ENCODE measurements at places on chromosomes 4 and X.

- no peak for DNase-seq
These were observed 4.4 kb downstream of the PLAC1 start for GRCh38 chrX:134653835-134654234.

- peak; percentile 52 for DNase-seq
These were observed 15.3 kb downstream of the CPZ start for GRCh38 chr4:8607603-8608481.

DNA sequence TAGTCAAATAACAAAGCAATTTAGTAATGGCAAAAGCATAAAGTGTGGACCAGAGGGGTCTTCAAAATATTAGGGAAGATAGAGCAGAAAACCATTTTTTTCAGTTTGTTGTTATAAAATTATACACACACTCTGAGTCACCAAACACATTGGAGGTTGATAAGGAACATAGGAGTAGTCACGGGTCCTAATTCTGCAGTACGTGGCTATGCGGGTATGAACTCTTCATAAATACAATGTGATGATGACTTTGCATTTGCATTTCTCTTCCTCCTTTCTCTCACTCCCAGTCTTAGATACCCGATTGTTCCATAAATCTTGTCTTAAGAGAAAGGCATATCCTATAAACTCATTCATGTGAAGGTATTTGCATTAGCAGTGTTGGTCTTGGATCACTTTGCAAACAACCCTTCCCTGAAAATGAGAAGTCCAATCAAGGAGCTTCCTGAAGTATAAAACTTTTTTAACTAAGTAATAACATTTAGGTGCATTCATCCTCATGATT is 223.6 kb downstream of the PALLD start:
- DNase-seq, result no peak

- DNase-seq, result no peak
These were observed 68.4 kb upstream of the ETNPPL start for GRCh38 chr4:108831291-108831690.

DNA sequence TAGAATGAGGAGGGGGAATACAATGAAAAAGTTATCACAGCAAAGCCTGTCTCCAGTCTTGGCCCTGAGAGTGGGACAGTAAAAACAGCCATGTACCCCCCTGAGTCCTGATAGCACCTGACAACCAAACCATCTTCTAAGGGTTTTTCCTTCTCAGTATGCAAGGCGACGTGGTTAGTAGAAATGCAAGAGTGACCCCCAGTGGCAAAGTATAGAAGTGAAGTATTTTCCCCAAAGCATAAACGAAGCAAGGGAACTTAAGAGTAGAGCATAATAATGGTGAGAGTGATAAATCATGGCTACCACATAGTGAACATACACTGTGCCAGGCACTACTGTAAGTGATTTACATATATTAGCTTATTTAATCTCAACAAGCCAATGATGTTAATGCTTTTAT is 52.8 kb downstream of the FAM47C start:
- no peak for DNase-seq

DNA sequence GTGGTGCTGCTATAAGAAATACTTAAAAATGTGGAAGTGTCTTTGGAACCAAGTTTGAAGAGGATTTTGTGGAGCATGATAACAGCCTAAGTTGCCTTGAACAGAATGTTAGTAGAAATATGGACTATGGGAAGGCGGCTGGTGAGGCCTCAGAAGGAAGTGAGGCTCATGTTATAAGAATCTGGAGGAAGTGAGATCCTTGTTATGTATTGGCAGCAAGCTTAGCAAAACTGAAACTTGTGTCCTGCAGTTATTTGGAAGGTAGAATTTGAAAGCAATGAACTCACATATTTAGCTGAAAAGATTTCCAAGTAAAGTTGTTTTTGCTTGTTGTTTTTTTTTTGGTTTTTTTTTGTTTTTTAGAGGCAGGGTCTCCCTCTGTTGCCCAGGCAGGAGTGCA is 13.6 kb upstream of the MED14 start:
- DNase-seq, result no peak

- DNase-seq, result no peak
These were observed 151.5 kb downstream of the CENPC start for GRCh38 chr4:67393699-67394281.

DNA sequence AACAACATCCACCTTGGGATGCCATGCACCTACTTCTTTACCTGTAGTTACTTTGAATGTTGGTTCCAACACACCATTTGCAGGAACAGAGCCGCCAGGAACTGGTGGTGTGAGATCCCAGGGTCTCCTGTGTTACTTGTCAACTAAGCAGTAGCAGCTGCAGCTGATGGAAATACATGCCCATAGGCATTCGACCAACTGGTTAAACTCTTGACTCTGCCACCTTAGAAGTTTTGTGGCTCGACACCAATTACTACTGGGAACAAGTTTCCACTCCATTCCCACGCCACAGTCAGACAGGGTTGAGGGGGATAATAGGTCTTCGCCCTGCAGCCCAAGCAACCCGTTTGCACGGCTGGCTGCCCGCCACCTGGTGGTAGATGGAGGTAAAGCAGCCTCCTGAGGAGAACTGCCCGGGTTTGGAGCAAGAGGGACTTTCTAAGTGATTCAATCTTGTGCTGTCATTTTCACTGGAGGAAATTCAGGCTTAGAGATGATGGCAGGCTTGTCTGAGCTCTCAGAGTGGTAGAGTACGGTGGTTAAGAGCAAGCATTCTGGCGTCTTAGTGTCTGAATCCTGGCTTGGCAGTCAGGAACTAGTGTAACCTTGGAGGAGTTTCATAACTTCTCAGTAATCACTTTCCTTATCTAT is 119.1 kb upstream of the TRIM2 start:
- peak; percentile 70 for DNase-seq

GRCh38 chrX:110114260-110114776 is 111.4 kb downstream of the TMEM164 start:
- no peak for DNase-seq

DNA sequence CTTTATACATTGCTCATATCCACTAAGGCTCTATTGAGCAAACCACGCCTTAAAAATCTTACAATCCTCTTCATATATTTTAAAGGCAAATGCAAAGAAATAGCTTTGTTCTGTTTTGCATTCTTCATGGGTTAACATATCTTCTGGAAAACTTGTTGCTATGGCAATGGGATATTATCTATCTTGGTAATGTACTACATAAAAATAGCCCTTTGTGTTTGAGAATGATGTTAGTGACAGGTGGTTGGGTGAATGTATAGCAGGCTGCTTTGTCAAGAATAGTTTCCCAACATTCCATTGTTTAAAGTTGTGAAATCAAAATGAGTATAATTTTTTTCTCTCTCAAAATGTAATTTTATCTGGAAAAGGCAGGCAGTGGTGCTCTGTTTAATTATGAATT is 16.8 kb downstream of the REPS2 start:
- DNase-seq, result no peak

DNA sequence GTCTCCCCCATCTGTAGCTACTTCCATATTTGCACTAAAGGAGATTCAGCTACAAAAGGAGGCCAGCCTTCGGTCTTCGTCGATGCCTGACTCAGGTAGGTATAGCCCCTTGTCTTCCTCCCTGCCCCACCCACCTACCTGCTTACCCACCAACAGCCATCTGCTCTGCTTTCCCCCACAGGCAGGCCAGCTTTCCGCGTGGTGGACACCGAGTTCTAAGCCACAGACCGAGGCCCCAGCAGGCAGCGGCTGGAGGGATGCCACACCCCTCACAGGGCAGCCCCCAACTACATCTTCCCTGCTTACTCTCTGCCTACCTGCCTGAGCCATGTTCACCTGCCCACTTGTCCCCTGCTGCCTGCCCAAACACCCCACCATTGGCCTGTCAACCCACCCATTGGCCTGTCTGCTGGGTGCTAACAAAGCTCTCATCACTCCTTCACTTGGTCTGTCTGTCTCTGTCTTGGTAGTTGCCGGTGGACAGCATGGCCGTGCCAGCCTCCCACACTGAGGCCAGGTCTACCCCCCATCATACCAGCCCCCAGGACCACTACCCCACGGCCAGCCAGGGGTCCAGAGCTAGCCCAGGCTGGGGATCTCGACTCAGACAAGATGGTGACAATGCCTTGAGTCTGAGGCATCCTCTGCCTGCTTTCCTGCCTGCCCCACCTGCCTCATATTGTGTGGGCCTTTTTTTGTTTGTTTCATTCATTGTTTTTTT is 4.1 kb upstream of the USP11 start:
- DNase-seq, result no peak

DNA sequence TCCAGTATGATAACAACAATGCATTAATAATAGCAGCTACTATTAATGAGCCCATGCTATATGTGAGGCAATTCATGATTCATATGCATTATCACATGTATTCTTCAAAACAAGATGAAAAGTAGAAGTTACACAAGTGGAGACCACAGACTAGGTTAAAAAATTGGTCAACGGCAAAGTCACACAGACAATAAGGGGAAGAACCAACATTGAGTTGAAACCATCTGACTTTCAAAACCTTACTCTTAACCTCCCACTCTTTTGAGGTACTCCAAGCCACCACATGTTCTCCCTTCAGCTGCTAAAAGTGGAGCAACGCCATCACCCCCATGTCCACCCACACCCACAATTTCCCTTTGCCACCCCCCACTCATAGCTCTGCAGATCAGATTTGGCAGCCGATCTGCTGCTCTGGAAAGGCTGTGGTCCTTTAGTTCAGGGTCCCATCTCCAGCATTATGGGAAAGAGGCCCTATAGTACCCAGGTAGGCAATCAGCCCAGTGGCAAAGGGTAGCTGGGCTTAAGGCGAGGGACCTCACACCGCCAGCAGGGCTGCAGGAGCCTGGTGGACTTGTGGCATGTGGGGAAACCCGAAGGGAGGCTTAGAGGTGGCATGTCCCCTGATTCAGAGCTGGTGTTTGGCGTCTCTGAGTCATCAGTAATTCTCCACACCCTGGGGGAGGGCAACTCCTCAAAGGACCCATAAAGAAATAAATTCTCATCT is 33.5 kb upstream of the CYBB start:
- peak; percentile 27 for DNase-seq

- no peak for DNase-seq
These were observed 350.9 kb downstream of the RPA4 start for GRCh38 chrX:97234471-97235081.

DNA sequence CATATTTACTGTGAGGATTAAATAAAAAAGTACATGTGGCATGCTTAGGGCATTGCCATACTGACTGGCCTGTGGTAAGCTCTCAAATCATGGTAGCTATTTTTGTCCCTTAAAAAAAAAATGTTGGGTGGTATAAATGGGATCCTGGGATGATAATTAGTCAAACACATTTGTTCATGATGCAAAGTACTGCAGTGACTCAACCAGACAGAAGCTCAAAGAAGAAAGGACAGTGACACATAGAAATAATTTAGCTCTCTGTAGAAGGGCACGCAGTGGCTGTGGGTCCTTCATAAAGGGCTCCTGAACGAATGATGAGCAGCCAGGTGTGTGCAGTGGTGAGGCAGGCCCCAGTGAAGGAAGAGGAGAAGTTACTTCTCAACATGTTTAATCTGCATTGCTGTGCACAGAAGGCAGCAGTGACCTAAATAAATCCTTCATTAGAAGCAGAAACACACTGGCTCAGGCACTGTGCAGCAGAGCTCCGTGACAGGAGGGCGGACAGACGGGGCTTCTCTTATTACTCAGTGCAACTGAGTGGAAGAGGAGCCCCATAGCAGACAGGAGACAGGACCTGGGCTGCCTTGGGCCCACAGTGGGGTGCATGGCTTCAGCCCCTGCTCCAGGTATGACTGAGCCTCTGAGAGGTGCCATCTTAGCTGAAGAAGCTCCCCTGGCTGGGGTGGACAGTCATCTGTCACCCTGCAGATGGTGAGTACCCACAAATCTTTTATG is 20.3 kb downstream of the HS3ST1 start:
- DNase-seq, result no peak

DNA sequence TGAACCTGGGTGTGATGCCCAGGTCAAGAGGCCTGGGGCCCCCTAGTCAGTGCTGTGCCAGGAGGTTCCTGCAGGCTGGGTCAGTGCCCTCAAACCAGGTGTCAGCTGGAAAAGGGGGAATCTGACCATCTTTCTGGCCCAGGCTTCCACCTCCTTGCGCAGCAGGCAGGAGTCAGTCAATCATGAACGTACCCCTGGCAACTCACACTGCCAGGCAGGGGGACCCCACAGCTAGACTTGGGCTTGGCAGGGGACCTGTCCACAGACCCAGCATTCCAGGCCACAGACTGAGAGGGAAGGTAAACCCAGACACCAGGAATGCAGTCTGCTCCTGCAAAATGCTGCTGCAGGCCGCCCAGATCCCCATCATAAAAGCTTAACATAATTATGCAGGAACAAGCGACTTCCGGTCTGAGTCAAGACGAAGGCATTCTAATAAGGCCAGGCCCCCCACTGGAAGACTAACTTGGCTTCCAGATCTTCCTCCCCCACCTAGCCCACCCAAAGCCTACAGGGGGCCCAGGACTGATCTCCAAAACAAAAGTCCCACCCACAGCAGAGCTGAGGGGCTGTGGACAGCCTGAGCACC is 156.3 kb downstream of the BCOR start:
- no peak for DNase-seq

DNA sequence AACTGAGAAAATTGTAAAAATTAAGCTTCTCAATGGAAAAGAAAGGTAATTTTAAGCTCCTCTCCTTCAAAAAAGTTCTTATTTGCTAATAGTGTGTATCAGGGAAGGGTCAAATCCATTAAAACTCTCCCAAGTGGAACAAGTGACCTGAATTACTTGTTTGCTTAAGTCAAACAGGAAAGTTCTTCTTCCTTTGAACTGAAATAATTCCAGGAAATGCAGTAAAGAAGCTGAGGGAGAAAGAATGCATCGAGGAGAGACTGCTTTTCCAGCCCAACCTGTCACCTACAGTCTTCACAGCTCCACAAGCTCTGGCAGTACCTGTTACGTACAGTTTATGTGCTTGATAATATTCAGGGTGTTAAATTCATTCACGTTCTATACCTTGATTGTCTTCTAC is 131.1 kb downstream of the KLHL8 start:
- no peak for DNase-seq
